Glomerular endothelial cell (primary cell): ENCODE measurements at places on chromosomes 3 and 15. TPM values are rescaled to one million over a fixed set of nuclear protein-coding genes. Genes with fewer than 3 reads are reported as not detected.

- DNase-seq: no peak
Observed at GRCh38 chr3:127045435-127046045, 62.6 kb downstream of the PLXNA1 start.

DNA sequence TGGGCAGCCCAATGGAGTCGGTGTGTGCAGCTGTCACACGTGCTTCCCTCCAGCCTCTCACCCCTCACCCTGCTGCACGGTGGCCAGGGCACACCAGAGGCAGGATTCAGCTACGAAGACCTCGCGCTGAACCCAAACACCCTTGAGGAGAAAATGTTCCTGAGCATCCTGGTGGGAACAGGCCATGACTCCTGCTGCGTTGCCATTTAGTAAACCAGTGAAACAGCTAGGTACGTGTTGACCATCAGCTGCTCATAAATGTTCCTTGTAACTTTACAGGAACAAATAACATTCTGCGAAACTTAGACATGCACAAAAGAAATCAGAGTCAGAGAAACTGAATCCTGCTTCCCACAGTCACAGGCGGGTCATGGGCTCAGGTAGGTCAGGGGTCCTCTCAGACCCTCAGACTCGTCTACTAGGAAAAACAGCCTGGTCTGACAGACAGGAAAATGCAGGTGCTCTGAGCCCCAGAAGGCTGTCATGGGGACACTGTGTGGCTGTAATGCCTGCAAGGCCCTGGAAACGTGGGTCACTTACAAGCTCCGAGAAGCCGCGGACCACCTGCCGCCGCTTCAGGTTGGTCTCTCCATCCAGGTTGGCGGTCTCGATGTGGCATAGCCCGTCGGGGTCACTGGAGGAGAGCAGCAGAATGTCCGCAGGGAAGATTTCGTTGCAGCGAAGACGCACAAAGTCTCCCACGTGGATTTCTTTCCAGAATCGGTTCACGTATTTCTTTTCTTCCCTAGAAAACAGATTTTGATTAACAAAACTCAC lies 82.5 kb downstream of the ATP10A start:
- DNase-seq: no peak

NR1I2 gene
- not detected in 2 replicates for total RNA-seq

LMOD3 gene
- not detected in 2 replicates for total RNA-seq

GRCh38 chr15:78828920-78829319 lies 17.7 kb upstream of the ADAMTS7 start:
- no peak for DNase-seq

GRCh38 chr3:49166752-49167556 lies 823 bp upstream of the CCDC71 start:
- DNase-seq: no peak

- DNase-seq: no peak
Observed at GRCh38 chr3:122024800-122025199, 2.8 kb upstream of the ILDR1 start.

GRCh38 chr3:134938029-134938525 lies 143.0 kb downstream of the EPHB1 start:
- DNase-seq: no peak

- no peak for DNase-seq
Observed at GRCh38 chr15:39736412-39737195, 46.0 kb downstream of the FSIP1 start.

ALS2CL gene
- 7.8 and 13.5 TPM in 2 replicates for total RNA-seq

DNA sequence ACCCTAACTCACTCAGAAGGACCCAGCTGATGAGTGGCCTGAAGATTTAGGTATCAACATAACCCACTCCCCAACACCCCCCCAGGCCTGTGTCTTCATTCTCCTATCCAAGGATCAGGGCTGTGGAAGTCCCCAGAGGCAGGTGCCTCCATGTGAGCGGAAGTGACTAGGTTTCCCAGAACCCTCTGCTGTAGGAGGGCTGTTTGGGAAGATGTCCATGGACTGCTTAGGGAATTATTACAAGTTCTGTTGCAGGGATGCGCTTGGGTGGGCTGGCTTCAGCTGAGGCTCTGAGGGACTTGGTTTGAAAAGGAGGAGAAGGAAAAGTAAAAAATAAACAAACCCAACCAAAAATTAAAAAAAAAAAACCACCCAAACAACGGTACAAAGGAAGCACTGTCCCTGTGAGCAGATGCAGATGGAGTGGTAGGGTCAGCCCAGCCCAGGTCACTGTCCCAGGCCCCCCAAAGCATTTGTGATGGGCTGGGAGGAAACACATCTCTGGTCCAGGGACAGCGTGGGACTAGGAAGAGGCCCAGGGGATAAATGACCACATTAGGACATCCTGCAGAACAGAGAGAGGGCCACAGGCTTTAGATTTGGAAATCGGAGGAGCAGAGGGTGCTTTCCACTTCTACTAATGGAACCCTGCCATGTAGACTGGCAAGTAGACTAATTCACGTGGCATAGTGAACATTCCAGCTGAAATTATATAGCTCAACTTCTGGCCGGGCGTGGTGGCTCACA lies 12.2 kb upstream of the APOD start:
- DNase-seq: no peak

CHRM5 gene
- total RNA-seq: not detected in 2 replicates

- no peak for DNase-seq
Observed at GRCh38 chr15:98554272-98555172, 93.8 kb upstream of the IGF1R start.

GRCh38 chr3:20186600-20187004 lies 596 bp upstream of the SGO1 start:
- no peak for DNase-seq

- no peak for DNase-seq
Observed at GRCh38 chr3:189720736-189721417, 89.7 kb downstream of the TP63 start.

GOLGA6B gene
- total RNA-seq: not detected in 2 replicates

GRCh38 chr3:126372413-126373145 lies 15.4 kb upstream of the KLF15 start:
- no peak for DNase-seq

GRCh38 chr3:17724122-17724521 lies 18.3 kb downstream of the TBC1D5 start:
- no peak for DNase-seq

GRCh38 chr3:29064085-29064484 lies 216.8 kb upstream of the RBMS3 start:
- DNase-seq: no peak

- DNase-seq: no peak
Observed at GRCh38 chr3:15634671-15635070, 33.1 kb downstream of the BTD start.

- no peak for DNase-seq
Observed at GRCh38 chr3:15520804-15521572, 518 bp downstream of the COLQ start.

DNA sequence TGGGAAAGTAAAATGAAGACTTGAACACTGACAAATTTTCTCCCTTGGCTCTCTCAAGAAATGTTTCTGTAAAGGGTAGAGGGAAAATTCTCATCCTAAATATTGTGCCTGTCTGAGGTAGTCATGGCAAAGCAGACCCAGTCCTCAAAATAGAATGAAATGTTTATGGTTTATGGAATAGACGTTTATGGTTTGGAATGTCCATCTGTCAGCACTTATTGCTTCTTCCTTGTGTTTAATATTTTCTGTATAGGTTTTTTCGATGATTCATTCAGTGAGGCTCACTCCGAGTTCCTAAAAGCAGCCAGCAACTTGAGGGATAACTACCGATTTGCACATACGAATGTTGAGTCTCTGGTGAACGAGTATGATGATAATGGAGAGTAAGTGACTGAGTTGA lies 13.9 kb downstream of the ELL3 start:
- no peak for DNase-seq
